Frontal cortex (tissue), 4 donors: ENCODE measurements at places on chromosomes 16 and 17.

DNA sequence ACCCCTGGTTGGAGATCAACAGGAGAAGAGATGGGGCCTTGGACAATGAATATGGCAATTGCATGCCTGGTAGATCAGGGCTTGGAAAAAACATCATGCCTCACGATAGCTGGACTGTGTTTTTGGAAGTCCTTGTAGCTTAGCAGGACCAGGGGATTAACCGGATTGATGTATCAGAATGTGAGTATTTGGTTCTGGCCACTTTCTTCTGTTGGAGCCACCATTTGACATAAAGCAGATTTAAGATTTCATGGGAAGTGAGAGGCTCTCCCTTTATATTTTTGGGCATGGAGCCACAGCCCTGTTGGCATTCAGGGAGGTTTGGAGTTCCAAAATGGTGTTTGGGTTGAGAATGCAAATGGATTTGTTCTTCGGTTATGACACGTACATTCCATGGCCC lies 424.7 kb upstream of the MAF start:
- no peak for DNase-seq

DNA sequence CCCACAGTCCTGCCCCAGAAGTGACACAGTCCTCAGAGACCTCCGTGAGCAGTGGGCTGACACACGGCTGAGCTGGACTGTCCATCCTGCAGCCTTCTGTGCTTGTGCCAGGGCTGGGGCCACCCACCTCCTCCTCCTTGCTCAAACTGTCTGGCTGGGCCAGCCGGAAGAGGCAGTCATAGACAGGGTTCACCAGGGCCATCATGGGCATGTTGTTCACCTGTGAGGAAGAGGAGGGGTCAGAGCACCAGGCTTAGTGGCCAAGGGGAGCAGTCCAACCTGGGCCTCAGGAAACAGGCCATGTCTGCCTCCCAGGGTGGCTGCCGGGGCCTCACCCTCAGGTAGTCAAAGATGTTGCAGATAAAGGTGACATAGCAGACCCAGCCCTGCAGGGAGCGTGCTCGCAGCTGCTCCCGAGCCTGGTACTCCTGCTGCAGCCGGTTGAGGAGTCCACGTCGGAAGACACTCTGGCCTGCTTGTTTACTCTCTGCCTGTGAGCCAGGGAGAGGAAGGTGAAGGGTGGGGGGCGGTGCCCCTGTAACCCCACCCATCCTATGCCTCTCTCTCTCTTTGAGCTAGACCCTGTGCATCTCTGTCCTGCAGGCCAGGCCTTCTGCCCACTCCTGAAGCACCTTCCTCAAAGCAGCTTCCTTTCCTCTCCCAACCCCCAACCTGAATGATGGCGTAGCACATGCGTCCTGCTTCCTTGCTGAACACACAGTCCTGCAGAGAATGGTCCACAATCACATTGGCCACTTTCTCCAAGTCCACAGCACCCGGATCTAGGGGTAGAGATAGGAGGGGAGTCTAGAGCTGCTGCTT lies 3.4 kb downstream of the MIF4GD start:
- DNase-seq = no peak

- no peak for DNase-seq
Observed at GRCh38 chr16:50188619-50189136, 35.6 kb downstream of the TENT4B start.

GRCh38 chr17:78824240-78824639 lies 16.4 kb downstream of the USP36 start:
- DNase-seq = no peak

DNA sequence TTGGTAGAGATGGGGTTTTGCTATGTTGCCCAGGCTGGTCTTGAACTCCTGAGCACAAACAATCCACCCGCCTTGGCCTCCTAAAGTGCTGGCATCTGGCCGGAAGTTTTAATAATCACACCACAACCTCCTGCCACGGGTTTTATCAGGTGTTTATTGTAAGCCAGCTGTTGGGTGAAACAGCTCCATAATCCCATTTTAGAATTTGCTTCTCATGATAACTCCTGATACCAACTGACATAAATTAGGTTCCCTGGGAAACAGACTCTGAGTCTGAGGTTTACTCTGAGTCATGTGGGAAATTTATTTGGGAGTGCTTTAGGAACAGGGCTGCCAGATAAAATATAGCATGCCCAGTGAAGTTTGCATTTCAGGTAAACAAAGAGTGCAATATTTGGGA lies 122.6 kb upstream of the MED13 start:
- no peak for DNase-seq

DNA sequence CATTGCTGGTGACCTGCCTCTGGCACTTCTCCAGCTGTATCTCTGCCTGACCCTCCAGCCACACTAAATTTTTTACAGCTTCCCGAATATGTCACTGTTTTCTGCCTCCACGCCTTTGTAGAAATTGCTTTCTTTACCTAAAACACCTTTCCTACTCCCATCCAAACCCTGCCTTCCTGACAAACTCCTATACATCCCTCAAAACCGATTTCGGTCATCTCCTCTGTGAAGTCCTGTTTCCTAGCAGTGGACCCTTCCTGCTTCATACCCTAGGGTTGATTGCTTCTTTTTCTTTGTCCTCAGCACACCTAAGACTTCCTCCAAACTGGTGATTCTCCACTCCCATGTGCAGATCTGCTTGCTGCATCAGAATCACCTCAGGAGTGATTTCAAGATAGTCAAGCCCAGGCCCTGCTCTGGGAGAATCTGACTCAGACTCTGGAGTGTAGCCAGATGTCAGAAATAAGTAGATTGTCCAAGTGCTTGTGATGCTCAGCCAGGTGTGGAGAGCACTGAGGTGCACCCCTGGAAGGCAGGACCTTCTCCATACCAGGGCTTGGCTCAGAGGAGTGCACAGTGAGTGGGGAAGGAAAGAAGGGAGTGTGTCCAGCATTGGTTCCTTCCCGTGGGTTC lies 184.2 kb downstream of the COPRS start:
- no peak for DNase-seq

DNA sequence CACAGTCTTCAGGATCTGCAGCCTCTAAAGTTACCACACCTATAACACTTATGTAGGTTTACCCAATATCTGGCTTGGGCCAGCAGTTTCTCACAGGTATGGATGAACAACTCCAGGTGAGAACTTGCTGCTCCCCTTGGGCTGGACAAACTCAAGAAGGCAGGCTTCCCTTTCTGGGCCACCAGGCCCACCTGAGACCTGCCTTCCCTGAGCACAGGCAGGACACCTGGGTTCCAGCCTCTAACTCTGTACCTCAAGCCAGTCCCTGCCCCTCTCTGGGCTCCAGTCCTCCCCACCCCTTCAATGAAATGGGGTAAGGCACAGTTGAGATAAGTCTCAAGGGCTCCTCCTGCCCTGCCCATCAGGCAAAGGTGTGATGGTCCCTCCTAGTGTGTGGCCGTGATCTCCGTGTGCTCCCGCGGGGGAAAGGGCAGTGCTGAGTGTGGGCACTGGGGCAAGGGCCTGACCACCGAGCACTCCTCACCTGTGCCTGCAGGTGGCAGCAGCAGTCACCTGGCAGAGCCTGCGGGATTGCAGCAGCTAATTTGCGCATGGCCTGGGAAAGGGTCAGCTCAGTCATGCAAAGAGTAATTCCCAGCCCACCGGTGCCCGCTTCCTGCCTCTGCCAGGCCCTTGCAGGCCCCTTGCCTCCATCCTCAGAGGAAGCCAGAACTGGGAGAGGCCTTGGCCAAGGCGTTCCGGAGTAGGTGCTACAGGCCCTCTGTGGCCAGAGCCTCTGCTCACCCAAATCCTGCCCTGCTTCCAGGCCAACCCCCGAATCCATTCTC lies 28.2 kb upstream of the ADGRG1 start:
- no peak for DNase-seq

DNA sequence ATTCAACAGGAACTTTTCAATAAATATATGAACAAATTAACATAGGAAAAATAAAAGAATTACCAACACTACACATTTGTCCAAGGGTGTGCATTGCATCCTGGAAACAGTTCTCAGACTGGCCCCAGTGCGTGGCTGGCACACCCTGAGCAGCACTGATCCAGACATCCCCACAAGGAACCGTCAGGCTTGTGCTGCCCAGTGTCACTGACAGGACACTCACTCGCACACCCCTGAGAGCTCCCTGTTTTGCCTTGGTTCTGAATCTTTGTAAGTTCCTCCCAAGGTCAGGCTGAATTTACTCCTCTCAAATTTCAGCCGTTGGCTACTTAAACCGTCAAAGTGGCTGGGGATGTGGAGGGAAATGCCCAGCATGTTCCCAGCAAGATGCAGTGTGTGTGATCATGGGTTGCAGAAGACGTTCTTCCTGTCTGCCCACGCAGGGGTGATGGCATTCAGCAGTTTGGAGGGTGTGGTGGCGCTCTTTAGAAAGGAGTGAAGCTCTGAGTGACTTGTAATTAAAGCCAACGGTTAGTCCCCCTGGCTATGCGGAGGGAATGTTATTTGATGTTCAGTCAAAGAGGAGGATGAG lies 1.7 kb downstream of the MT2A start:
- DNase-seq = no peak

DNA sequence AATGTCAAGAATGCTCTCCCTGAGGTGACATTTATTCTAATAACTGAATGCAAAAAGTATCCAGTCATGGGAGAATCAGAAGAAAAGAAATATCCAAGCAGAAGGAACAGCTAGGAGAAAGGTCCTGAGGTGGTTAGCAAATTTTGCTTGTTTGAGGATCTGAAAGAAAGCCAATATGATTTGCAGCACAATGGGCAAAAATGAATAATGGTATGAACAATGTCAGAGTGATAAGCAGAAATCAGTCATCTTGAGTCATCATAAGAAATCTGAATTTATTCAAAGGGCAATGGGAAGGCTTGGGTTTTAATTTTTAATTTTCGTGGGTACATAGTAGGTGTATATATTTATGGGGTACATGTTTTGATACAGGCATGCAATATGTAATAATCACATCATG lies 68.5 kb downstream of the BRIP1 start:
- DNase-seq = no peak

- no peak for DNase-seq
Observed at GRCh38 chr17:67440277-67441051, 63.4 kb downstream of the PITPNC1 start.

- no peak for DNase-seq
Observed at GRCh38 chr17:7240375-7240774, 1.1 kb upstream of the PHF23 start.

DNA sequence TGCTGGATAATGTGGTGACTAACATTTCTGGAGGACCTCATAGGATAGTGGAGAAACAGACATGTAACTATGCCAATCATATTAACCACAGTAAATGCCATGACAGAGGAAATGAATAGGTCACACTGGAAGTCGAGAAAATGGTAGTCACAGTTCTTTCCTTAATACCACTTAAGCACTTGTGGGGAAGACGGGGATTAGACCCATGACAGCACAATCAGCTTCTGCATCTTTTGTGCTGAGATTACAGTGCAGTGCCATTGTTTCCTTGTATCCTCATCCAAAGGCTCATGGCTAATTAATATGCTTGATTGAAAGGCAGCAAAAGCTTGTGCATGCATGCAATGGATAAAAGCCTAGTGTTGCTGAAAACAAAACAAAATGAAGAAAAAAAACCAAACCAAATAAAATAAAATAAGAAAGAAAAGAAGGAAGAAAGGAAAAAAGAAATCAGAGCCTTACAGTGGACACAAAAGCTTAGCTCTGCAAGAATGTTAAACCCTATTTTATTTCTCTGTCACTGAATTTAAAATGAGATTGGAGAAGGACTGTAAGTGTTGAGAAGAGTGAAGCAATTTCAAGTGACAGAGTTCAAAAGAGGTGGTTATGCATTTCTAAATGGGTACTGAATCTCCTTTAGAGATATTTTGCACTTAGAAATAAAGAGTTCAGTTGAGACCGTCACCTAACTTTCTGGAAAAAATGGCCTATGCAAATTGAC lies 1011.9 kb downstream of the CDH8 start:
- no peak for DNase-seq

DNA sequence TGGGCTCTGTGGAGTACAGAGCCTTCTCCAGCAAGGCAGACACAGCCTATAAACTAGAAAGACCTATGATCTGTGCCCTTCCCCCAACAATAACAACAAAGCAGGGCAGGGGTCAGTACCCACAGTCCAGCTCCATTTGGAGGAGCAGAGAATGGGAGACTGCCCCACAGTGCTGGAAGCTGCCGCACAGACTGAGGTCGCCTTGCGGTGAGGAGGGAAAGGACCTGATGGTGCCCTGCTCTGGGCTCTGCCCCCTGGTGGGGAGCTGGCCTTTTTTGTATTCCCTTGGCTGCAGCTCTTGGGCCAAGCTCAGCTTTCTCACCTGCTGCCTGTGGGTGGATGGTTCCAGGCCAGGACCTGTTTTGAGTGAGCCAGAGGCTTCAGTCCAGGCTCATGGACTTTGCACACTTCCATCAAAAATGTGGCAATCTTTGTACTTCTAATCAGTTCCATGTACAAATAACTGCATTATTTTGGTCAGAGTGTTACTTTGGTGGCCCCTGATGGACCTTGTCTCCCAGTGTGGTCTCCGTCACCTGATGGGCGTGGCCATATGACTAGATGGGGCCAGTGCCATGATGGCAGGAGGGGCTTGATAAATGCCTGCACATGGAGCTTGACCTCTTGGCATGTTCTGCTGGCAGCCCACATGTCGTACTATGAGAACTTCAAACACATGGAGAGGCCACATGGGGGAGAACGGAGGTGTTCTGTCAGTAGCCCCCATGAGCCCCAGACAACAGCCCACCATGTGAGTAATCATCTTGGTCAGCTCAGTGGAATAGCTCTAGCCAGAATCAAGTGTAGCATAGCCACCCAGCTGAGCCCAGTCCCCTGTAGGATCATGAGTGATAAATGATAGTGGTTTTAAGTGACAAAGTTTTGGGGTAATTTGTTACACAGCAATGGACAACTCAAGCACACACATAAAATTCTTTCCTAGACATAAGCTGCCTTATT lies 24.2 kb downstream of the B9D1 start:
- DNase-seq = no peak
